Activated naive CD8-positive, alpha-beta T cell treated with anti-CD3 and anti-CD28 coated beads, Interleukin-2, amount 50 U/mL, for 16 hours (primary cell): ENCODE measurements at places on chromosomes 4 and X.

DNA sequence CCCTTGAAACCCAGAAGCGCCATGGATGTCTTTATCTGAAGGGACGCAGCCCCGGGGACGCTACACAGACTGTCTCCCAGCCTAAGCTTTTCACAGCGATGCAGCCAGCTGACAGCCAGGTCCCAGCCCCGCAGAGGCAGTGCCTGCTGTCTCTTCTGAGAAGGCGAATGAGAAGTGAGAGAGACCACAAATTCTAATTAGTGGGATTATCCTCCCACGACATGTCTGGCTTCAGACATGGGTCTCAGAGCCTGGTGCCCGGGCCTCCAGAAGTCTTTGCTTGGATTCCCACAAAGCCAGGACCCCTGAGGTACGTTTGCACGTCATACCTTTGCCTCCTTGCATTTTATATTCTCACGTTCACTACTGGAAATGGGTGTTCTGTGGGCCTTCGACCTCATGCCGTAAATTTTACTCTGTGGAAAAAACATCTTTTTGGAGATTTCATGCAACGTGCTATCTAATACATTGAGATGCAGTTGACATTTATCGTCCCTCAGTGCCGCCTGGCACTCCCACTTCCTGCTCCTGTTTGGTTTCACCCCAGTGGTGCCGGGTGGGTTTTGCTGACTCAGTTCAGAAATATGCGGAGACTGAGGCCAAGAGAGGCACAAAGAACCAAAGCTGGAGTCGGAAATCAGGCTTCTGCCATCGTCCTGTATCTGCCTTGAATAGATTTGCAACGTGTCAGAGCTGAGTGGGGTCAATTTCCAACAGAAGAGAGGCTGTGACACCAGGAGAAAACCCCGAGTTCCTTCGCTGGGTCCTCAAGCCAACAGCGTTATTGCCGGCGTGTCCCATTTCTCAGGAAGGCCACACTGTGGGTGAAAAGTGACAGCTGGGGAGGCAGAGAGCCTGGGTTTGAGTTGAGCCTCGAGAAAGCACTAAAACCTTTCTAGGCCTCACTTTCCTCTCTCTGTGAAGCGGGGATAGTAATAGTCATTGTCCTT is 114.4 kb downstream of the STK32B start:
- DNase-seq = no peak

GRCh38 chr4:901192-901910 is 30.8 kb downstream of the GAK start:
- DNase-seq = no peak

GRCh38 chr4:80803337-80803736 is 227.2 kb upstream of the BMP3 start:
- no peak for DNase-seq

GRCh38 chr4:168815379-168816345 is 194.4 kb downstream of the CBR4 start:
- no peak for DNase-seq
